ENCODE measurements at places on chromosomes 12 and 14.

GRCh38 chr12:34294137-34294536 lies 271.8 kb downstream of the ALG10 start:
- no peak for DNase-seq

GRCh38 chr14:66120402-66120801 lies 365.8 kb upstream of the CCDC196 start:
- DNase-seq = no peak

DNA sequence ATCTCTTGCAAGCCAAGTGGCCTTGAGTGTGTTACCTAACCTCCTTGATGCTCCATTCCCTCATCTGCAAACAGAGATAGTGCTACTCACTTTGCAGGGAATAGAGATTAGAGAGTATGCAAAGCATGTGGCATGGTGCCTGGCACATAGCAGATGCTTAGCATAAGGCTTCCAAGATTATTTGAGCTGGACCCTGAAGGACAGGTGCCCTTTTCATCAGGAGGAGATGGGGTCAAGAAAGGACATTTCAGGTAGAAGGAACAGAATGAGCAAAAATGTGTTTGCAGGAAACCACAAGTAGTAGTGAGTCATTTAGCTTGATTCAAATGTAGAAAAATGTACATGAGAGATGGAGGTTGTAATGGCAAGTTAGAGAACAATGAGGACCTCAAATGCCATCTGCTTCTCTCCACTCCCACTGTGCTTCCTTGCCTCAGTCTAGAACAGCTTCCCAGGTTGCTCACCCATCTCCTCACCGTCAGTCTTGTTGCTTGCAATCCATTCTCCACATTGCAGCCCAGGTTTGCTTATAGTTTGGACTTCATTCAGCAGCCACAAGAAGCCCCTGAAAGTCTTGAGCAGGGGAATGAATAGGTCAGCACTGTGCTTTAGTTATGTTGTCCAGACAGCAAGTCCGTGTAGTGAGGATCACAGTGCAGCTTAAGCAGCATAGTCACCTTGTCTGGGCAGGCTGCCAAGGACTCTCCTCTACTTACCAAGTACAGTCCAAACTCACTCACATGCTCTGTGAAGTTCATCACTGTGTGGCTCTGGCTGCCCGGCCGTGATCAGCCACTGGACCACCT lies 536.3 kb upstream of the CCDC196 start:
- DNase-seq = peak; percentile 9

GRCh38 chr12:71854594-71854993 lies 15.0 kb downstream of the TBC1D15 start:
- DNase-seq = no peak

DNA sequence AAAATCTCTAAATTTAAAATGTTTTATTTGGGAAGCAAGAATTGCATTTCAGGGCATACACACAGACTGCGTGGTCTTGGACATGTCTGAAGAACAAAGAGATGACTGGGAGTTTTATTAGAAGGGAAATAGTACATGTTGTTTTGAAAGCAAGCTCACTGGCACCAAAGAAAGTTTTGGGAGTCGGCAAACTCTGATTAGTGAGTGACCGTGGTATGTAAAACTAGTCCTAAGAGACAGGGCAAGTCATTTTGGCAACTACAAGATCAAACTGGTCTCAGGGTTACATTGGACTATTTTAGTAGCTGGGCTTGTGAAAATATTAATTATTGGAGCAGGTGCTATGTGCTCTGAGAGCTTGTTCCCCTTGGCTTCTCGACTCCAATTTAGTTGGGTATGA lies 14.9 kb downstream of the TMEM116 start:
- DNase-seq = no peak

GRCh38 chr14:71985538-71986189 lies 53.4 kb downstream of the RGS6 start:
- DNase-seq = no peak

All from CD4-positive, alpha-beta T cell treated with Interleukin-4 for 1 hour (primary cell).